A172 (cell line): ENCODE measurements at places on chromosomes 3 and 15. TPM values are rescaled to one million over a fixed set of nuclear protein-coding genes. Genes with fewer than 3 reads are reported as not detected.
A peak's percentile ranks its signal among the peaks of the same experiment; 100 is the strongest.

TBL1XR1 gene
- total RNA-seq, result 85.4 and 88.3 TPM in 2 replicates

GRCh38 chr3:109825971-109826810 is 488.8 kb upstream of the DPPA4 start:
- no peak for DNase-seq

GRCh38 chr15:41621200-41622193 is 38.7 kb upstream of the MGA start:
- DNase-seq, result peak; percentile 81

DNA sequence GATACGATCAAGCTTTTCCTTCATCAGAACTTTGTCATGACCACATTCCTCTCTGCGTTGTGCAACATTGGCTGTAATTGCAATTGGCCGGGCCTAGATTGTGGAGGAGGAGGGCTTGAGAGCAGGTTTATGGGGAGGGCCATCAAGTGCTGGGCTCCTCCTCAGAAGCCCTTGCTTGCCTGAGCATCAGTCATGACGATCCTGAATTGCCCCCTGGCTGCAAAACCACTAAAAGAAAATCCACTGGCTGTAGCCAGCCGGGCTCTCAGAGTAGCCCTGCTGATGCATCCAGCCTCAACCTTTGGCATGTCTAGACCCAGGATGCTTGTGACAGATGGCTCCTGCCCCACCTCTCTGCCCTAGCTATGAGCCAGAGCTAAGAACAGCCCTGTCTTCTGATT is 13.4 kb upstream of the TRH start:
- DNase-seq, result no peak

- no peak for DNase-seq
Measured at GRCh38 chr3:79039192-79039591, 728.6 kb downstream of the ROBO1 start.

GRCh38 chr15:32959077-32959476 is 235.4 kb downstream of the FMN1 start:
- DNase-seq, result no peak
